GM13977 (cell line): ENCODE measurements at places on chromosomes 5 and 9.

GRCh38 chr9:107215381-107215780 lies 67.7 kb upstream of the RAD23B start:
- no peak for DNase-seq

DNA sequence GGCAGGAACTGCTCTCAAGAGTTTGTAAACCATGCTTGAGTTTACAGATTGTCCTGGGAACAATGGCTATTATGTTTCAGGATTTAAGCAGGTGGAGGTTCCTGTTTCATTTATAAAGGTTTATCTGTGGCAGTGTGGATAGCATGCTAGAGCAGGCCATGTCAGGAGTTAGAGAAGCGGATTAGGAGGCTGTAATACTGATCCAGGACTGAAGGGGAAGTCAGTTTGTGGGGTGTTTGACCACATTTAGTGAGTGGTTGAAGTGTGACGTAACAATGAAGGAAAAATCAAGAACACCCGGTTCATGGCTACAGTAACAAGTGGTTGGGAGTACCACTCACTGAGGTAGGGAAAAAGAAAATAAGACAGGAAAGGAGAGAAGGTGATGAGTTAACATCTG lies 299.0 kb downstream of the TLR4 start:
- DNase-seq = no peak

DNA sequence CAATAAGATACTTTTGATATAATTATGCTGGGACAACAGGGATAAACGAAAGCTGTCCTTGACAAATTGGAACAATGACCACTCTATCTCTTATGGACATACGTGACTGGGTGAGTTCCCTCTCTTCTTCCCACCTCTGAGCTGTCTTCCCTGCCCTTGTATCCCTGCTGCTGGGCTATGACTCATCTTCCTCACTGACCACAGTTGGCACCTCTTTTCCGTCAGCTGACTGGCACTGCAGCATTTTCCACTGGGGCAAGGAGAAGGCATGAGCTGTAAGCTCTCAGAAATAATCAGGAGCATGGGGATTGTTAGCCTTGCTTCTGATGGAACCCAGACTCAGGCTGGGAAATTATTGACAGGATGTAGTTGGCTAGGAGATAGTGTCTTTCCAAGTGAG lies 48.7 kb downstream of the PCSK1 start:
- no peak for DNase-seq

DNA sequence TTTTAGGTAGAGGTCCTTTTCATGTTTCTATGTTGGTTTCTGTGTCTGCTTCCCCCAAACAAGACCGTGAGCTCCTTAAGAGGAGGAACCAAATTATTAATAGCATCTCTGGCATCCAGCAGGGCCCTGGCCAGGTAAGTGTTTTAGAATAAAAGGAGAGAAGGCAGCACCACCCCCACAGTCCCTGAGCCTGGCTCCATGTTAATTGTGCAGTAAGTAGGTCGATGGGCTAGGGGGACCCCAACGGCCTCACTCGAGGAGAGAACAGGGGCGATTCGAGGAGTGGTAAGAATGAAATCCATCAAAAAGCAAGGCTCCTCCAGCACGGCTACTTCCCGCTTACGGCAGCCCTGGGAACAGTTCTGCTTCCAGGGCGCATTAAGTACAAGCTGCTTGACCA lies 67.0 kb downstream of the GABBR2 start:
- no peak for DNase-seq

- DNase-seq = peak; percentile 31
These were observed 281.5 kb downstream of the EFNA5 start for GRCh38 chr5:107389130-107389774.

- no peak for DNase-seq
These were observed 14.5 kb downstream of the CCT5 start for GRCh38 chr5:10264604-10265003.

- DNase-seq = no peak
These were observed 28.7 kb downstream of the CCT5 start for GRCh38 chr5:10278658-10279279.

DNA sequence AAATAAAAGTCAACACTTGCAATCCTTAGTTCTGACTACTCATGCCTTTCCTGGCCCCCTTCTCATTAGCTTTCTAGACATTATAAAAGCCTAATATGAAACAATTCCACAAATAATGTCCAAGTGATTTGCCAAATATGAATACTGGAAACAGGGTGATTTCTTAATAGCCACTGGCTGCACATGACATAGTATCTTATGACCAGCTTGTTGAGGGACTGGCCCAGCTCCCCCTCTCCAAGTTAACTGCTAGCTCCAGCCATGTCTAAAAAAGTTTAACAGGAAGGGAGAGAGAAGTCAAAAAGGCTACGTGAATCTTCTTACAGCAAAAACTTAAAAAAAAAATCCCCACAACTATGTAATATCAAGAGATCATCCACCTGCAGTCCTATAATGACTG lies 1.5 kb downstream of the CERT1 start:
- peak; percentile 34 for DNase-seq
